ENCODE measurements at places on chromosomes 16 and 17. TPM values are rescaled to one million over a fixed set of nuclear protein-coding genes. Genes with fewer than 3 reads are reported as not detected.
A peak's percentile ranks its signal among the peaks of the same experiment; 100 is the strongest.

The CES3 gene
- total RNA-seq: 2.5 TPM

The PRSS33 gene
- total RNA-seq: not detected

The ABCC12 gene
- not detected for total RNA-seq

The KRTAP4-9 gene
- total RNA-seq: not detected

The SNX20 gene
- 1.9 TPM for total RNA-seq

The SYT17 gene
- 2.5 TPM for total RNA-seq

The HOXB13 gene
- total RNA-seq: 0.36 TPM

The CAMKK1 gene
- total RNA-seq: 6.4 TPM

The CYBA gene
- 147 TPM for total RNA-seq

The CA5A gene
- total RNA-seq: not detected

The TSC2 gene
- total RNA-seq: 34.6 TPM

The LYRM1 gene
- total RNA-seq: 44.8 TPM

- peaks cover 12% of the 10 kb centered on the region for H3K4me1 ChIP-seq
- H3K4me3 ChIP-seq: no peak overlapping the region
- peaks cover 3% of the 10 kb centered on the region for H3K27me3 ChIP-seq
- no peak for DNase-seq
- no peaks in the 10 kb centered on the region for H3K36me3 ChIP-seq
- H3K27ac ChIP-seq: no peak overlapping the region
These were observed 3.3 kb downstream of the KRT37 start for GRCh38 chr17:41421116-41421515.

- no peaks in the 10 kb centered on the region for H3K27me3 ChIP-seq
- H3K4me3 ChIP-seq: no peak overlapping the region
- no peaks in the 10 kb centered on the region for H3K36me3 ChIP-seq
- H3K4me1 ChIP-seq: no peaks in the 10 kb centered on the region
These were observed 204.9 kb downstream of the AXIN2 start for GRCh38 chr17:65356536-65356935.

- H3K4me3 ChIP-seq: peak overlapping the region; percentile 19
- no peaks in the 10 kb centered on the region for H3K27me3 ChIP-seq
- H3K4me1 ChIP-seq: no peaks in the 10 kb centered on the region
- peak overlapping the region; percentile 65 for H3K27ac ChIP-seq
- H3K36me3 ChIP-seq: no peaks in the 10 kb centered on the region
These were observed 140.1 kb downstream of the CCDC182 start for GRCh38 chr17:57604771-57605674.

DNA sequence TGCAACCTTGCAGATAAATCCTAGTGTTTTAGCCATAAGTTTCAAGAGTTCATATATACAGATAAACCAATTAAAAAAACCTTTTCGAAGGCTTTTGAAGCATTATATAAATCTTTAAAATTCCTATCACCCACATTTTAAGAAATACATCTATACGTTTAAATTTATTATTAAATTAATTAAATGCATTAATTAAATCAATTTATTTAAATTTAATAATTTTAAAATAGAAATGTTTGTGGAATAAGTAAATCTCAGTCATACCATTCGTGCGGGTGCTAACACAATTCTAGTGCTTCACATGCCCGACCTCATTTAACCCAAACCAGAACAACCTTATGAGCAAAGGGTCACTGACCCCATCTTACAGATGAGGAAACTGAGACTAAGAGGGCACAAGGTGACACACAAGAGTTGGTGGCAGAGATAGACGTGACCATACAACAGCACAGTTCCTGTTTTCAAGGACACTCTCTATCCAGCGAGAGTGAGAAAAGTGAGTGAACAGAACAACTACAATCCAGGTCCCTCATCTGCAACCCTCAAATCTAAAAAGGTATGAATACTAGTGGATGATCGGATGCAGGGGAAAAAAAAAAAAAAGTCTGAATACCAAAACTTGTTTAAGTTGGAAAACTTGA is 1.4 kb downstream of the NSMCE1 start:
- no peak for DNase-seq
- no peaks in the 10 kb centered on the region for H3K36me3 ChIP-seq
- peaks cover 14% of the 10 kb centered on the region for H3K4me1 ChIP-seq
- no peak overlapping the region for H3K27ac ChIP-seq
- H3K4me3 ChIP-seq: no peak overlapping the region

DNA sequence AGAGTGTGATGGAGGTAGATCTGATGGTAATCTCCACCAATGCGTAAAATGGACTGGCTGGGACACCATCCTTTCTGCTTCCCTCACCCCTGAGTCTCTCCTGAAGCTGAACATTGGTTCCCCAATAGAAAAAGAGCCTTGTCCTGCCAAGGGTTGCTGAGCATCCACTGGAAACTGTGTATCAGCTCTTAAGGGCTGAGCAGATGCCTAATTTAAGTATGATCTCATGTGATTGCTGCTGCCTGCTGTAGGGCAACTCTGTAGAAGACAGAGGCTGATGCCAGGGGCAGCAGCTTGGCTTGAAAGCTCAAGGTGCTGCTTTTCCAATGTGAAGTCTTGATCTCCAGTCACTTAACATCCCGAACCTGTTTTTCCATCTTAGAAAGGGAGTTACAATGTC is 310.3 kb upstream of the CCL2 start:
- no peak for DNase-seq
- H3K27me3 ChIP-seq: peaks cover 14% of the 10 kb centered on the region
- H3K4me3 ChIP-seq: no peak overlapping the region
- no peak overlapping the region for H3K27ac ChIP-seq
- H3K4me1 ChIP-seq: no peaks in the 10 kb centered on the region

DNA sequence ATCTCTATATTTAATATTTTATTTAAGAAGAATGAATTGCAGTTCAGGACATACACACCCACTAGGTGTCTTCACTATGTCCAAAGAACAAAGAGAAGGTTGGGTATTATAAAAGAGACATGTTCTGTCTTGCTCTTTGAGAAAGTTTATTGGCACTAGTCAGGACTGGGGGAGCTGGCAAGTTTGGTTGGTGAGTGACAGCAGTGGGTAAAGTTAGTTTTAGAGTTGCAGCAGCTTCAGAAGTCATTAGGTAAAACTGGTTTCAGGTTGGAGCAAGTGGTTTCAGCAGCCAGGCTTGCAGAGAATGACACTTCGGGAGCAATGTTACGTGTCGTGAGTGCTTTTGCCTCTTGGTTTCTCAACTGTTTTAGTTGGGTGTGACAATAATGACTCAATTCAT is 142.2 kb upstream of the HS3ST3A1 start:
- no peak overlapping the region for H3K4me3 ChIP-seq
- DNase-seq: no peak
- no peaks in the 10 kb centered on the region for H3K36me3 ChIP-seq
- H3K27ac ChIP-seq: no peak overlapping the region
- no peaks in the 10 kb centered on the region for H3K27me3 ChIP-seq

GRCh38 chr17:2563543-2563942 is 29.9 kb upstream of the PAFAH1B1 start:
- DNase-seq: no peak
- H3K27me3 ChIP-seq: no peaks in the 10 kb centered on the region
- H3K4me1 ChIP-seq: no peaks in the 10 kb centered on the region
- no peaks in the 10 kb centered on the region for H3K36me3 ChIP-seq

DNA sequence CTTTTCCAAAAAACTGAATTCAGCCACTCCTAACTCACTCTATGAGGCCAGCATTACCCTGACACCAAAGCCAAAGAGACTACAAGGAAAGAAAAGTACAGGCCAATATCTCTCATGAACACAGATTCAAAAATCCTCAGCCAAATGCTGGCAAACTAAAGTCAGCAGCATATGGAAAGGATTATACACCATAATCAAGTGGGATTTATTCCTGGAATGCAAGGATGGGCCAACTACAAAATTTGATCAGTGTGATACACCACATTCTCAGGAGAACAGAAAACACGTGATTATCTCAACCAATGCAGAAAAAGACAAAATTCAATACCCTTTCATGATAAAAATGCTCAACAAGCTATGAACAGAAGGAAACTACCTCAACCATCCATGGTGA is 7.7 kb upstream of the AATK start:
- no peak for DNase-seq
- H3K27me3 ChIP-seq: no peaks in the 10 kb centered on the region

GRCh38 chr17:4565209-4566141 is 5.1 kb upstream of the GGT6 start:
- H3K4me1 ChIP-seq: peaks cover 7% of the 10 kb centered on the region
- DNase-seq: peak; percentile 84
- H3K36me3 ChIP-seq: no peaks in the 10 kb centered on the region
- no peaks in the 10 kb centered on the region for H3K27me3 ChIP-seq

DNA sequence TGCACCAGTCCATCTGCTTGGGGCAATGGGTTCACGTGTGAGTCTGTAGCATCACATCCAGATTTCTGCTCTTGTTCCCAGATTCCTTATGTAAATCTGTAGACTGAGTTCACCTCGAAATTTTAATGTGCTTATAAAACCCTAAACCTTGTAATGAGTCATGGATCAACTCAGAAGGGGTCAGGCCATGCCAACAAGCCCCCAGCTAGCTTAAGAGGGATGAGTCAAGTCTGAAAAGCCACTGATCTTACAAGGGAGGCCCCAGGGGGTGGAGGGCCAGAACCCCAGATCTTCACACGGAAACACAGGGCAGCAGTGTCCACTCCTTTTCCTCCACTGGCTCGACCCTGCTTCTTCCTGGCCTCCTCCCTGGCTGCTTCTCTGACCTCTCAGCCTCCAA is 399.1 kb upstream of the CDH5 start:
- no peak overlapping the region for H3K4me3 ChIP-seq
- no peaks in the 10 kb centered on the region for H3K27me3 ChIP-seq
- H3K4me1 ChIP-seq: no peaks in the 10 kb centered on the region

DNA sequence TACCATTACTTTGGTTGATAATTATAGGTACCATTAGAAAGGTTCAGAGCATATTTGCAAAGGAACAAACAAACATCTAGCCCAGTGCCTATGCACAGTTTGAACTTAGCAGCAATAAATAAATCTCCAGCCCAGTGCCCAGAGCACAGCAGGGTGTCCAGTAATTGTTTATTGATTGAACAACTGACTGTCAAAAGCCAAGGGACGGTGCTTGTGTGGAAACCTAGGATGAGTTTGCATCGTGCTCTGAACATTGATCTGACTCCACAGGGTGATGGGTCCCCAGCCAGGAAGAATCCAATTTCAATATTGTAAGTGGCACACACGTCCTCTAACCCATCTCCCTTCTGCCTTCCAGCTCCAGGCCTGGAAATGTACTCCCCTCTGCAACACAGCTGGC is 625.5 kb upstream of the C16orf82 start:
- H3K4me3 ChIP-seq: no peak overlapping the region
- no peak for DNase-seq
- no peaks in the 10 kb centered on the region for H3K27me3 ChIP-seq
- H3K36me3 ChIP-seq: no peaks in the 10 kb centered on the region
- no peak overlapping the region for H3K27ac ChIP-seq

- no peaks in the 10 kb centered on the region for H3K36me3 ChIP-seq
- H3K27me3 ChIP-seq: no peaks in the 10 kb centered on the region
- H3K4me3 ChIP-seq: no peak overlapping the region
These were observed 143.7 kb upstream of the RCVRN start for GRCh38 chr17:10048629-10049350.

- no peaks in the 10 kb centered on the region for H3K27me3 ChIP-seq
- H3K36me3 ChIP-seq: peaks cover 37% of the 10 kb centered on the region
- DNase-seq: no peak
These were observed 62.5 kb downstream of the XPO6 start for GRCh38 chr16:28149011-28149888.

DNA sequence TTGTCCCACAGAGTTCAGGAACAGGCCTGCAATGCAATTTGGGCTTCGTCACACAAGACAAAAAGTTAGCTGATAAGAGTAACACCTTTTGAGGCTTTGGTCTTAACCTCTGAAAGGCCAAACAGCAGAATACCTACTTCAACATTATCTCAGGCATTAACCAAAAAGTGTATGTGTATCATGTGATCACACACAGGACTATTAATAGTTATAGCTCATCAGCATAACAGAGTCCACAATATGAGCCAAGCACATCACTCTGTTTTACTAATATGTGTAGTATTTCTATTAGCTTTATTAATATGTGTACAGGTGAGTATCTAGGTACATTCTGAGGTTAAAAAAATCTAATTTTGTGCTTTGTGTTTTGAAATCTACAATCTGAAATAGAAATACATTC is 30.8 kb downstream of the MYO1D start:
- no peak overlapping the region for H3K27ac ChIP-seq
- H3K4me1 ChIP-seq: no peaks in the 10 kb centered on the region
- no peak for DNase-seq
- no peaks in the 10 kb centered on the region for H3K27me3 ChIP-seq
- H3K36me3 ChIP-seq: no peaks in the 10 kb centered on the region
- H3K4me3 ChIP-seq: no peak overlapping the region

GRCh38 chr17:82844796-82845162 is 5.0 kb upstream of the ZNF750 start:
- H3K4me3 ChIP-seq: no peak overlapping the region
- peak overlapping the region; percentile 32 for H3K27ac ChIP-seq
- H3K36me3 ChIP-seq: no peaks in the 10 kb centered on the region

DNA sequence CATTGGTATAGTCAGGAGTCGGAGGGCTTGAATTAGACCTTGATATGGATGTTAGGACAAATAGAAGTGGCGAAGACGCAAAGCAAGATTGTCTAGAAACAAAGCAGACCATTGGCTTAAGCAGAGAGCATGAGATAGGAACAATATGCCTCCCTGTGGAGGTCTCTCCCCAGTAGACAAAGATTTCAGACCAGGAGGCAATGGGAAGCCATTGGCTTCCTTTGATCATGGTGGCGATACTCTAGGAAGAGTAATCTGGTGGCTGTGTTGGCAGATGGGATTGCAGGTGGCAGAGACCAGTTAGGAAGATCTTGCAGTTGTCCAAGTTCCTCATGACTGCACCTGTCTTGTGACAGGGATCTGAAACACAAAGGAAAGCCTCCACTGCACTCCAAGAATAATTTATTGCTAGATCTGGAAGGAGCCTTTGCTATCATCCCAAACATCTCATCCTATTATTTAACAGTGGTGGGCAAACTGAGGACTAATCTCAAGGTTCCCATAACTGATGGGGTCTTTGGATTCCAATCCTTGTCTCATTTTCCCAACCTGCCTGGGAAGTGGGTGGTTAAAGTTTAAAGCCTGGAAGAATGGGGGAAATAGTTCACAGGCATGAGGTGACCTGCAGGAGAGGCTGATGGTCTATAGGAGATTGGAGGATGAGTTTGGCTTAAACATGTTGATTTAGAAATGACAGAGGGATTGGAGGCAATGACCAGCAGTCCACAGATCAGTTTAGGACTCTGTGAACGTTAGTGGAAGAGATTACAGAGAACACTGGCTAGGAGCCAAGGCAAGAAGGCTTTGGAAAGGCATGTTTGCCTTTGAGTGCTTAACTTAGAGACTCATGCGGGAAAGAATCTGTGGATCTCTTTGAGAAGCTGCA is 37.0 kb downstream of the HLF start:
- H3K4me3 ChIP-seq: no peak overlapping the region
- peaks cover 21% of the 10 kb centered on the region for H3K4me1 ChIP-seq
- peak overlapping the region; percentile 48 for H3K27ac ChIP-seq
- no peak for DNase-seq
- no peaks in the 10 kb centered on the region for H3K27me3 ChIP-seq

- H3K4me1 ChIP-seq: no peaks in the 10 kb centered on the region
- H3K27me3 ChIP-seq: no peaks in the 10 kb centered on the region
- H3K4me3 ChIP-seq: no peak overlapping the region
- no peak for DNase-seq
These were observed 116.8 kb downstream of the WWOX start for GRCh38 chr16:78216166-78216745.

Measured in sigmoid colon (tissue), 7 donors.